ENCODE measurements at places on chromosomes 3 and 15.

DNA sequence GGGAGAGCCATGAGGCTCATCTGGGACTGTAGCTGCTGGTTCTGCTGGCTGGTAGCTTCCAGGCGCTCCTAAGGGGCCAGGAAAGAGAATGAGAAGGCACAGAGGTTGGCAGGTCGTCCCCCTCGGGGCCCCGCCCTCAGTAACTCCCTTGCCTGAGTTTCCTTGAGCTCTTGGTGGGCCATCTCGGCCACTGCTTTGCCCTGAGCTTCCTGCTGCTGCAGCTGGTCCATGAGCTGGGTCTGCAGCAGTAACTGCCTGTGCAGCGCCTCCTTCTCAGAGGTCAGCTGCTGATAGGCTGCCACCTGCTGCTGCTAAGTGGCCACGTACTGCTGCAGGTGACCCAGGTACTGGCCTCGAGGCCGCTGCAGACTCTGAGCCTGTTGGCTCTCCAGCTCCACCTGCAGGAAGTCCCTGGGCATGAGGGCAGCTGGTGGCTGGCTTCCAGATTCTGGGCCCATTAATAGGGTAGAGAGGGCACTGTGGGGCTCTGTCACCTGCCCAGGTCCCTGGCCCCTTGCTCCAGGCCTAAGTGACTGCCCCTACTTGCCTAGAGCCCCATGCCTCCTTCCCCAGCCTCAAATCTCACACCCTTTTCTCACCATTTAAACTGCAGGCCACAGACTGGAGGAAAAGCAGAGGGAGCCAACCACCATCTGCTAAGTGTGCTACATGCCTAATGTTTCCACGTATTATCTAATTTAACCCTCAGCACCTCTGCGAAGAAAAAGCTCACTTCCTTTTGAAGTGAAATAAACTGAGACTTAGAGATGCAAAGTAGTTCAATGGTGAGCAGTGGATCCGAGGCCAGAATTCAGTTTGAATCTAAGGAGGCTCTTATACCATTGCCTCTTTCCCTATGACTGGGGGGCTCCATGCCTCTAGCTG lies 10.8 kb upstream of the VPS33B start:
- peak; percentile 66 for DNase-seq

- no peak for DNase-seq
These were observed 96.1 kb downstream of the OPA1 start for GRCh38 chr3:193688834-193689714.

GRCh38 chr15:60426870-60427508 lies 29.2 kb upstream of the ANXA2 start:
- no peak for DNase-seq

DNA sequence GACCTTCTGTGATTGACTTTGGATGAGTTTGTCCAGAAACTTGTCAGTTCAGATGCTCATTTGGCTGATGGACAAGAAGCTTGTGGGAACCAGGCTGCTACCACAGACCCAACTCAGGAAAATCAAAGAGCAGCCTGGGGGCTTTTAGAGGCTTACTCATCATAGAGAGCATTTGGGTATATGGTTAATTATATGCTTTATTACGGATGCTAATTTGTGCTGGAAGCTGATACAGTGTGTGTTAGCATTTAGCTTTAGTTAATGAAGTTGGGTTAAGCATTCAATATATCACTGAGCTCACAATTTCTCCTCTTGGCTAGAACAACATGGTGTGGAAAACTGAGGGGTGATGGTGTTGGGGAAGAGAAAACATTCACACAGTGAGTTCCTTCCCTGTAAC lies 664.2 kb upstream of the CFAP20DC start:
- DNase-seq: no peak

GRCh38 chr3:140365872-140366697 lies 311.8 kb upstream of the TRIM42 start:
- no peak for DNase-seq

- DNase-seq: peak; percentile 15
These were observed 6.1 kb upstream of the LEKR1 start for GRCh38 chr3:156819842-156820691.

GRCh38 chr3:141845407-141846049 lies 30.9 kb upstream of the ATP1B3 start:
- peak; percentile 14 for DNase-seq

GRCh38 chr3:39232859-39233258 lies 40.5 kb upstream of the XIRP1 start:
- DNase-seq: no peak

DNA sequence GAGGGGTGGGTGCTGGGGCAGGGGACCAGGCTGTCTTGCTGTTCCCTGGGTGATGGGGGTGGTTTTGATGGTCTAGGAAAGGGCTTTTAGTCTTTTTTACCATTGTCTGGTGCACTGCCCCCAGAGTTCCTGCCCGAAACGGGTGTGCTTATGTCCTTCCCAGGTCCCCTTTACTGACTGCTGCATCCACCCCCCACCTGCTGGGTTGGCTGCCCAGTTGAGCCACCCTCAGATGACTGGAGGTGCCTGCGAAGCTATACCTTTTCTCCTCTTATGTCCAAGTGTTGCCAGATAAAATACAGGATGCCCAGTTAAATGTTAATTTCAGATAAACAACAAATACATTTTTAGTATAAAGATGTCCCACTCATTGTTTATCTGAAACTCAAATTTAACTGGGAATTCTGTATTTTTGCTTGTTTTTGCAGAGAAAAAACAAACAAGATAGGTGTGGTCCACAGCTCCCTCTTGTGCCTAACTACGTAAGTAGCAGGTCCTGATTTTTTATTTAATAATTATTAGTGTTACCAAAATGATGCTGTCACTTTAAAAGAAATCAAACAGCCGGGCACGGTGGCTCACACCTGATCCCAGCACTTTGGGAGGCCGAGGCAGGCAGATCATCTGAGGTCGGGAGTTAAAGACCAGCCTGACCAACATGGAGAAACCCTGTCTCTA lies 6.1 kb upstream of the RPP14 start:
- peak; percentile 47 for DNase-seq

DNA sequence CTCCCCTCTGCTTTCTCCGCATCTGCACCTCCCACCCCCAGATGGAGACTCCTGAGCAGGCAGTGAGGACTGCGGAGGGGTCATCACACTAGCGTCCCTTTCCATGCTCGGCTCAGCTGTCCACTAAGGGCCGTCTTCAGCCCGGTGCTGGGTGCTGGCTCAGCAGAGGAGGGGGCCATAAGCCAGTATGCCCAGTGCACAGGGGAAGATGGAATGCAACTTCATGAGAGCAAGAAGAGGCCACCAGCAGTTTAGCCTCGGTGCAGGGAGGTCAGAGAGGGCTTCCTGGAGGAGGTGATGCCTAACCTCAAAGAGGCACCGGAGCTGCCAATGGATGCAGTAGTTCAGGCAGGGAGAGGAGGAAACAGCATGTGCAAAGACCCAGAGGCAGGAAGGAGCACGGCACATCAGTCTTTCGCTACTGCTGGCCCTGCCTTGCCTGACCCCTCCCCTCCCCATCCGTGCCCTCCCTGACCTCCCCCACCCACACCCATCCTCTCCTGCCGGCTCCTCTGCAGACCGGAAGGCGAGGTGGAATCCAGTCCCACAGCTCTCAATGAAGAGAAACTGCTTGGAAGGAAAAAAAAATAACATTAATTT lies 15.2 kb upstream of the PLXND1 start:
- no peak for DNase-seq

GRCh38 chr3:73783811-73784210 lies 159.1 kb upstream of the PDZRN3 start:
- no peak for DNase-seq

- DNase-seq: no peak
These were observed 103.1 kb downstream of the DLG1 start for GRCh38 chr3:197195326-197195725.

DNA sequence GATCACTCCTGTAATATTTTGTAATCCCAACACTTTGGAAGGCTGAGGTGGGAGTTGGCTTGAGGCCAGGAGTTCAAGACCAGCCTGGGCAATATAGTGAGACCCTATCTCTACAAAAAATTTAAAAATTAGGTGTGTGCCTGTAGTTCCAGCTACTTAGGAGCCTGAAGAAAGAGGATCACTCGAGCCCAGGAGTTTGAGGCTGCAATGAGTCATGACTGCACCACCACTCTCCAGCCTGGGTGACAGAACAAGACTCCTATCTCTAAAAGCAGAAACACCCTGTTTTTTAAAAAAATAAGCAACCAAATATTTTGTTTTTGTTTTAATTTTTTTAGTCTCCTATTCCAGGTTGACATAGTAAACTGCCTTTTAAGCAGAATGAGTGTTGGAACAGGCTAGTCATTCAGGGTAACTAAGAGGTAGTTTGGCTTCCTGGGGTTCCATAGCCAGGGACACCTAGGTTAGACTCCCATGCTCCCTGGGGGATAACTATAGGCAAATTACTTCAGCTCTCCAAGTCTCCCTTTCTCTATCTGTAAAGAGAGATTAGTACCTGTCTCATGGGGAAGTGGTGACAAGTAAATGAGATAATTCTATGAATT lies 114.6 kb upstream of the C15orf61 start:
- DNase-seq: no peak
